ENCODE measurements at places on chromosomes 5 and 9.
A peak's percentile ranks its signal among the peaks of the same experiment; 100 is the strongest.

DNA sequence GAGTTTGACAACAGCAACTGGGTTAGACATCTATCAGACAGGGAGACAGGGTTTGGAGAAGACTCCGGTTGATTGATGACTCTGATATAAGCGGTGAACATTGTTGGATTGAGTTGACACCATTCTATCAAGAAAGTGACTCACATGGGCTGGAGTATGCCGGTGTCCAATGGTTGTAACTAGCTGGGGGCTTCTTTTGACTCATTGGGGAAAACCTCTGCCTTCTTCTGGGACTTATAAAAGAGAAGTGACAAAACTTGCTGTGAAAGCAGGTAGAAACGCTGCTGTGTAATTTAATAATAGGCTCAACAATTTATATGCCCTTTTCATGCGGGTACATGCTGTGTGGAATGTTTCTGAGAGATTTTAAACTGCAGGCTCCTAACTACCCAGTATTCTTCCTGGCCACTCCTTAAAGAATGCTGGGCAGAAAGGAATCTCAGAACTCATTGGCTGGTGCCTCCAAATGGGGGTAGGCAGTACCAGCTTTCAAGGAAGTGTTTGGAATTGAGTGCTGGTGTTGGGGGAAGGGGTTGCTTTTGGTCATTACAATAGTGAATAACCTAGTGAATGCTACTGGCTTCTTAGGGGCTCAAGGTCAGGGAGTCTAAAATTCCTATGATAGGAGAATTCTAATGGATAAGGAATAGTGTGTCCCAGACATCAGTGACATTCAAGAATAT is 43.9 kb downstream of the FYB1 start:
- DNase-seq, result no peak

DNA sequence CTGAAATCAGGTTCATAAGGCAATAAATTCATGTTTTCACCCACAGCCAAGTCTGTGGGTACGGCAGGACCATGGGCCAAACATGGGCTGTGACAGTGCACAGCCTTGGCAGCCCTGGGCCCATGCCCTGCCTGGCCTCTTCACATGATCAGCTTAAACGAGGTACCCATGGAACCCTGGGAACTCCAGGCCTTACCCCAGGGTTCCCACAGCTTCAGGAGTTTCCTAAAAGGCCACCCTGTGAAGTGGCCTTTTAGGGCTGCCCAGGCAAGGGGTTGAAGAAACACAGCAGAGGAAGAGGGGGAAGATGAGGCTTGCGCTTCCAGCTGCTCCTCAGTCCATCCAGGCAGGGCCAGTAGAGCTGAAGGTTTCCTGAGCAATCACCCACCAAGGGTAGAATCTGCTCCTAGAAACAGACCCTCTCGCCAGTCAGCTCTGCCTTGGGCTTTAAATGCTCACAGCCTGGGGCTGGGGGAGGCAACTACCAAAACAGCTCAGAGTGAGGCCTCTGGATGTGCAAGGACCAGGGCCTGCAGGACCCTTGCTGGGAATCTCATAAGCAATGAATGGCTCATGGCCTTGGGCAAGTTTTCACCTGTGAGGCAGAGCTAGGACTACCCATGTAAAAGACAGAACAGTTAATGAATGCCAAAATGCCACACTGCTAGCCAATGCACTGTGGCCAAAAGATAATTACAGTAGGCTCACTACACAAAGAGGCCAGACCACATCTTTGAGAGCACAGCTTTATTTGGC is 79.3 kb upstream of the LRRTM2 start:
- no peak for DNase-seq

DNA sequence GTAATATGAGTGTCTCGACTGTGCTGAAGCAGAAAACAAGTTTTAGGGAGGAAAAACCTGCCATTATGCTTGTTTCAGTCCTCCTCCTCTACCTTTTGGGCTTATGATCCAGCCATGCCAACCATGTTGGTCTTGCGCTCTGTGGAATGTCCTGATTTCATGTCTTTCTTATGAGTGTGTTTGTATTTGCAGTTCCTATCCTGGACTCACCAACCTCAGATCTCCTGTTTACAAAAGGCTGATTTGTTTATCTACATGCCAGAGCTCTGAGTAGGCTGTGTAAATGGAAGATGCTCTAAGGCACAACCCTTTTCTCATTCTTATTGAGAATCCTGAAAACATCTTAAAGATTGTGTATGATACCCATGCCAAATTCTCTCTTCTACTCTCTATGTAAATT is 138.6 kb downstream of the ARHGEF28 start:
- no peak for DNase-seq

- DNase-seq, result peak; percentile 83
These were observed 164.8 kb downstream of the HSD17B3 start for GRCh38 chr9:96136992-96137670.

- DNase-seq, result no peak
These were observed 5.2 kb upstream of the HDHD3 start for GRCh38 chr9:113381909-113382411.

DNA sequence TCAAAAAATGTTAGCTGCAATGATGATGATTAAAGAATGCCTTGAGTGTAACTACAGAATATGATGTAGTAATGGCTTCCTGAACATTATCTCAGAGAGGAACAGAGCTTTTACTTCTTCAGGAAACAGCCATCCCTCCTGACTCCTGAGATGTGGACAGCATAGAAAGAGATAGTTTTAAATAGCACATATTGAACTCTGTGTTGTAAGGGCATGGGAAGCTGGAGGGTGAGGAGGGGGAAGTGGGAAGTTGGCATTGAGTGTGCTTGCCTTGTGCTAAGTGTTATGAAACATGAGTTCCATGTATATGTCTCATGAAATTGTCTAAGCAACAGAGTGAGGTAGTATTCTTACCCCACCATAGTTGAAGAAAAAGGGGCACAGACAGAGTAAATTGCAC is 161.5 kb upstream of the SLC28A3 start:
- DNase-seq, result no peak

DNA sequence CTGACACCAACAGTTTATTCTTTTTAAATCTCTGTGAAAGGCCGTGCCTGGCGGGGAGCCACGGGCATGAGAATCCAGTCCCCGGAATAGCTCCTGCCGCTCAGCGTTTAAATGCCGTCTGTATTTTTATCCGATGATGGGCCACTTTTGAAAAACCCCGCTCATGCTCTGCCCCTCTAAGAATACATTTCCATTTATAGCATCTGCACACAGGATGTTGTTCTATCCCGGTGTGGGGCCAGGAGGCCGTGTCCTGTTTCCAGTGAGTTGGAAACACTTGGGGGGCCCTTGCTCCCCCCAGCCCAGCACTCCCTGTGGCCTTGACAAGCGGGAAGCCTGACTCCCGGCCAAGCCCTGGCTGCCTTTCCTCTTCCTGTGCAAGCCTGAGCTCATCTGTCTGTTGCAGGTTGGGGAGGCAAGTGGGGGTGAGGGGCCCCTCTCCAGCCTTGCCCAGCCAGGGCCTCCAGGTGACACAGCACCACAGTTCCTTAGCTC is 39.0 kb downstream of the ERGIC1 start:
- DNase-seq, result peak; percentile 15

- no peak for DNase-seq
These were observed 80.3 kb upstream of the SEMA6A start for GRCh38 chr5:116654925-116655324.

Data from head of caudate nucleus (tissue), 42 donors.